ENCODE measurements at places on chromosomes 3 and 15.

- DNase-seq: no peak
Measured at GRCh38 chr3:164897342-164897741, 181.0 kb downstream of the SI start.

- no peak for DNase-seq
Measured at GRCh38 chr3:141246958-141247301, 15.3 kb downstream of the PXYLP1 start.

GRCh38 chr3:127052121-127052561 is 69.2 kb downstream of the PLXNA1 start:
- no peak for DNase-seq

- DNase-seq: no peak
Measured at GRCh38 chr3:113354307-113354706, 87.0 kb downstream of the CFAP44 start.

- DNase-seq: no peak
Measured at GRCh38 chr3:42014921-42015533, 53.1 kb upstream of the ULK4 start.

DNA sequence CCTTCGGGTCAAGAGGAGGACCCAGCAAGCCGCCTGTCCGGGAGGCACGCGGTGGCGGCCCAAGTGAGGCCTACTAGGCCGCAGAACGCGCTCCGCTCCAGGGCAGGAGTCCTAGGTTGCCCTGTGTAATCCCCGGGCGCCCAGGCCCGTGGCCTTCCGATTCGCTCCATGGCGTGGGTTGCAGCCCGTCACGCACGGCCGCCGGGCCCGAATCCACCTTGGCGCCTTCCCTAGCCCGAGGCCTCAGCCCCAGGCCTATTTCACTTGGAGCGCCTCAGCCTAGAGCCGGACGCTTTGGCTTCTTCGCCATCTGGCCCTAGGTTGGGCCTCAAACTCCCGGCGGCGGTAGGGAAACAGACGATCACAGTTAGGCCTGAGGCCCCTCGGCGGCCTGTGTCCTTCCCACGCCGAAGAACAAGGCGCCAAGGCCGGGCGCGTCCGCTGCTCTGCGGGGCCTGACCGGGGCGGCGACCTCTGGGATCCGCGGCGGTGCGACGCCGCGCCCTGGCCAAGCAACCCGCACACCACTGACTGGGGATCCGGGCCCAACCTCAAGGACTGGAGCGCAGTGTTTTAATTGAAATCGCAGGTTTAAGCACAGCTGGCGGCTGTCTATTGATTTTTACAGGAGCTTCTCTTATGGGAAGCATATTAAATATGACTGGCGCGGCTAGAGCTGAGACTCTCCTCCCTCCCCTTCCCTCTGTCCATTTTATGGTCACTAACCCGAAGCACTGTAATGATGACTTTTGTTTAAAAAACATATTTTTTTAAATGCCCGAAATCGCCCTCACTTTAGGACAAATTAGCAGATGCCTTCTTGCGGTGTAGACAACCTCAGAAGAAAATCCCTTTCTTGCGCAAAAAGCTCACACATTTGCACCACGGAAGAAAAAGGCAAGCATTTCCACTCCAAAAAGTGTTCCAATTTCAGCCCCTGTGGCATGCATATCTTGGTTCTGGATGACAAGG is 3.8 kb upstream of the FEZF2 start:
- no peak for DNase-seq

GRCh38 chr15:31298707-31299172 is 27.9 kb upstream of the KLF13 start:
- DNase-seq: no peak

GRCh38 chr3:65540666-65541065 is 498.1 kb downstream of the MAGI1 start:
- no peak for DNase-seq

DNA sequence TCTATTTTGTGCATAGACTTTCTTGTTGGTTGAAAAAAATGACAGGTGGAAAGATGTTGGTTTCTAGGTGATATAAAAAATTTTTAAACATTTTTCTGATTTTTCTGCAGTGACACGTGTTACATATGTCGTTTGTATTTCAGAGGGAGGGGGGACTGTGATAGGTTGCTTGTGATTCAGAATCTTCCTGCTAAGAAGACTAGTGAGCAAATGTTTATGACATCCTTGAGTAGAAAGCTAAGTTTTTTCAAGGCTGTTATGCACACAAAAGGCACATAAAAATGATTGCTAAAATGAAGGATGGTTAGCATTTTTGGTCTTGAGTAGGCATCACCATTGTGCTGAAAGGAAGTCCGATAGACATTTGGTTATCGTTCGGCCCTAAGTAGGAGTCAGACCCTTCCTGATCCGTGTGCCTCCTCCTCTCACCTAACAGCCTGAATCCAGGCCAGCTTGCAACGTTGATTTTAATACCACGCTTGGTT is 1.5 kb downstream of the ZNF639 start:
- no peak for DNase-seq

Measured in DMS79 (cell line).